ENCODE measurements at places on chromosomes 13 and 19.

- DNase-seq, result no peak
These were observed 25.5 kb downstream of the AP2S1 start for GRCh38 chr19:46824890-46825730.

DNA sequence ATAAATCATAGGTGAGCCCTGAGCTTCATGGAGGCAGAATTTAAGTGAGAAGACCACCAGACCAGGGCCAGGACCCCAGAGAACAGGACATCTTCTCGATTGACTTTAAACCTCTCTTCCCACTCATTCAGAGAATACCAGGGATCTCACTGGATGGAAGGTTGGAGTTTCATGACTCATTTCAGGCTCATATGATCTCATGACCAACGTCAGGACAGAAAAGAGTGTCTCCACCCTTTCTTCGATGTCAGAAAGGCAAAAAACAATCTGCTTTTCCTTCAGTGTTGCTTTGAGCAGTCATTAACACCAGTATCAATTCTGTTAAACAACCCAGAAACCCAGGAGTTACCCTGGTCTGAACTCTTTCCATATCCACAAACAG, 361.0 kb downstream of the KLF12 start:
- DNase-seq, result no peak

GRCh38 chr19:30712431-30713337, 340.5 kb downstream of the ZNF536 start:
- DNase-seq, result no peak

- peak; percentile 58 for DNase-seq
These were observed 84.7 kb upstream of the TM9SF2 start for GRCh38 chr13:99416411-99417121.

DNA sequence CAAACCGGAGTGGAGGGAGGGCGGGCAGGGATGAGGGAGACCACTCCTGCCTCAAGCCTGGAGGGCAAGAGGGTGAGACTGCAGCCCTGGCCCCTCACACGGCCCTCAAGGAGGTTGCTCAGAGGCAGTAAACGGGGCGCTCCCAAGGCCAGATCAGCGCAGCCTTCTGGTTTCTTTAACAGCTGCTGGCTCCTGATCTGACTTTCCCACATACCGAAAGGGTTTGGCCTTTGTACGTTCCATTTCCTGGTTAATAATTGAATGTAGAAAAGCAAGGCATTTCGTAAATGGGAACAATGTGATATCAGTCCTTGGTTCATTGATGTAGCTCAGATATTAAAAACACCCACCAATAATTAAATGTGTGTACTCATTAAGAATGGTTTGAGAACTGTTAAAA, 71.5 kb downstream of the GGACT start:
- no peak for DNase-seq

DNA sequence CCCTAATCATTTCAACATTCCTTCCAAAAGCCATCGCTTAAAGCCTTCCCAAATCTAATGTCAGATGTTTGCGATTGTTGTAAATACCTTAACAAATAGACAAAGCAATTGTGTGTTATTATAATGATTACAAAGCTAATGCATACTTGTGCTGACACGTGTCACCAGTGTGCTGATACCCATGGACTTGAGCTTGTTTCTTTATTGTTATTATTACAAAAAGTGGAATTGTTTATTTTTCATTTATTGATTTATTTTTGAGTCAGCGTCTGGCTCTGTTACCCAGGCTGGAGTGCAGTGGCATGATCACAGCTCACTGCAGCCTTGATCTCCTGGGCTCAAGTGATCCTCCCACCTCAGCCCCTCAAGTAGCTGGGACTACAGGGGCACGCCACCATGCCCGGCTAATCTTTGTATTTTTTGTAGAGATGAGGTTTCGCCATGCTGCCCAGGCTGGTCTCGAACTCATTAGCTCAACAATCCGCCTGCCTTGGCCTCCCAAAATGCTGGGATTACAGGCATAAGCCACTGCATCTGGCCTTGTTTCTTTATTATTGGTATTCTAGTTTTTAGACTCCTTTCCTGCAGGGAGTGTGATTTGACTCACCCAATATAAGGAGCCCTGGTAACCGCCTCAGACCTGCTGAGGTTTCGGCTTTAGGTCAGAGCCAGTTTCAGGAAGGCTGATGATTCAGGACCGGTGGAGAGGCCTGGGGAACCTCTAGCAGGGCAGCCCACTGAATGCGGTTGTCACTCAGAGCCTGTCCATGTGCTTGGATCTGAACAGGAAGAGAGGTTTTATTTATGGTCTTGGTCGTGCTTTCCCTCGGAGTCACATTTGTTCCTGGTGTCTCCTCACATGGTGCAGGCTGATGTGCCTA, 2.1 kb upstream of the FBXO17 start:
- no peak for DNase-seq

DNA sequence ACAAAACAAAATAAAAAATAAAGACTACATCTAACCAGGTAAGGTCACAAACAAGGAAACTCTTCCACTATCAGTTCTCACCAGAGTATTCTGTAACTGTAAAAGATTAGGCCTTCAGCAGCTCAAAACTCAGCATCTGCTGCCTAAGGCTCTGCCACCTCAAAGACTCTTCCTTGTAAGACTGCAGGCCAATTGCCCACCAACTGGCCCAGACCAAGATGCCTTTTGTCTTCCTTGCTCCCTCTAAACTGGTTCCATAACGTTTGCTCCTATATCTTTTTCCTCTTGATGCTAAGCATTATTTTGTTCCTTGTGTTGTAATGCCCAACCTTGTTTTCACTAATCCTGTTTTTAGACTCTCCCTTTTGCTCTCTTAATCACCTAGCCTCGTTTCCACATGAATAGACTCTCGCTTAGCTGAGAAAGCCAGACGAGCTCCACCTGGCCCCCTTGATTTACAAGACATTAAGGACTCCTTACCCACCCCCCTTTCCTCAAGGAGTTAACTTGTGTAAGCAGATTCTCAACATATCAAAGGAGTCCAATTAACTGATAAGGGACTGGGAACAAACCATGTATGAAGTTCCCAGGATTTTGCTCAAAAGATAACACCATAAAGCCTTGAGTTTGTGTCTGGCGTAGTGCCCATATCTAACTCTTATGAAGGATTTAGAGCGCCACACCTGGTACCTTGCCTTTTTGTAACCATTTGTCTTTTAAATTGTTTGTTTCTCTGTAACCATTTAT, 1.5 kb downstream of the ZNF814 start:
- no peak for DNase-seq

GRCh38 chr13:45042539-45042938, 53.2 kb downstream of the GPALPP1 start:
- no peak for DNase-seq

DNA sequence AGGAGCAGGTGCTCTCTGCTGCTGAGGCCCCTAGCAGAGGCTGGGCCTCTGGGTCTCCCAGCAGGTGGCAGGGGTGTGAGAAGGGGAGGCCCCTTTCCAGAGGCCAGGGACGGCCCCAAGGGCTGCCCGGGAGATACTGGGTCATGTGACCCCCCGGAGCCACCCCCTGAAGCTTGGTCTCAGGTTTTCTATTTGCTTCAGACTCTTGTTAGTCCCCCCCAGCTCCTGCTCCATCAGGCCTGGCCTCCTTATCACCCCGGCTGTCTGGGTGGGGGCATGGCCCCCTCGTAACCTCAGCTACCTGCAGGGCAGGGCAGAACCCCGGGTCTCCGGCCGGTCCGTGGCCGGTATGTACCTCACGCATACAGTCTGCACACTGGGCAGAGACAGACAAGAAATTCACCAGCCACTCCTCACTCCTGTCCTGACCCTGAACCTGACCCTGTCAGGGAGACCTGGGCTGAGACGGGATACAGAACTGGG, 13.2 kb upstream of the TCF3 start:
- DNase-seq, result no peak

GRCh38 chr13:26873386-26873698, 112.8 kb upstream of the GPR12 start:
- no peak for DNase-seq

DNA sequence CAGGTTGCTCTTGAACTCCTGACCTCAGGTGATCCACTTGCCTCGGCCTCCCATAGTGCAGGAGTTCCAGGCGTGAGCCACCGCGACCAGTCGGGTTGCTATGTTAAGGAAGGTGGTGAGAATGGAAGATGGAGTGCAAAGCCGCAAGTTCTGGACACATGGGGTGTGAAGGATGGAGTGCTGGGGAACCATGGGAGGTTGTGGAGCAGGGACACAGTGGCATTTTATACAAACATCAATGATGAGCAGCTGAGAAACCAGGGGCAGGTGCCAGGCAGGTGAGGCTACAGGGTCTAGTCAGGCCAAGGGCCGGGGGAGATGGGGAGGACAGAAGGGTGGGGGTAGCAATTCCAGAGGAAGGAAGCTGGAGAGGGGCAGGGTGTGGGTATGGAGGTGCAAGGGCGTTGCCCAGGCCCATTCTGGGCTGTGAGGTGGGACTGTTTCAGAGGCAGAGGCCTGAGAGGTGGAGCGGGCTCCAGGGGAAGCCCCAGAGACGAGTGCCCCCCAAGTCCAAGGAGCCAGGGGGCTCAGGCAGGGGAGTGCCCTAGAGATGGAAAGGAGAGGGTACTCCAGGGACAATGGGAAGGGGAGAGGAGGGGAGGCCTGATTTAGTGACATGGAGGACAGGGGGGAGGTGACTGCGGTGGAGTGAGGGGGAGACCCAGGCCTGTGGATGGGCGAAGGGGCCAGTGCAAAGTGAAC, 1.9 kb upstream of the RAX2 start:
- DNase-seq, result no peak

GRCh38 chr13:112796190-112796915, 106.5 kb downstream of the ATP11A start:
- no peak for DNase-seq

- DNase-seq, result no peak
These were observed 109.8 kb downstream of the KL start for GRCh38 chr13:33125821-33126570.

DNA sequence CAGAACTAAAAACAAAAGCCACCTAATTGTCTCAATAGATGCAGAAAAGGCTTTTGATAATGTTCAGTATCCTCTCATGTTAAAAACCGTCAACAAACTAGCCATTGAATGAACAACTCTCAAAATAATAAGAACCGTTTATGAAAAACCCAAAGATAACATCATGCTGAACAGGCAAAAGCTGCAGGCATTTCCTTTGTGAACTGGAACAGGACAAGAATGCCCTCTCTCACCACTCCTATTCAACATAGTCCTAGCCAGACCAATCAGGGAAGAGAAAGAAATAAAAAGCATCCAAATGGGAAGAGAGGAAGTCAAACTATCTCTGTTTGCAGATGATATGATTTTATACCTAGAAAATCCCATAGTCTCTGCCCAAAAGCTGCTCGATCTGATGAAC, 179.6 kb upstream of the EDNRB start:
- DNase-seq, result no peak

DNA sequence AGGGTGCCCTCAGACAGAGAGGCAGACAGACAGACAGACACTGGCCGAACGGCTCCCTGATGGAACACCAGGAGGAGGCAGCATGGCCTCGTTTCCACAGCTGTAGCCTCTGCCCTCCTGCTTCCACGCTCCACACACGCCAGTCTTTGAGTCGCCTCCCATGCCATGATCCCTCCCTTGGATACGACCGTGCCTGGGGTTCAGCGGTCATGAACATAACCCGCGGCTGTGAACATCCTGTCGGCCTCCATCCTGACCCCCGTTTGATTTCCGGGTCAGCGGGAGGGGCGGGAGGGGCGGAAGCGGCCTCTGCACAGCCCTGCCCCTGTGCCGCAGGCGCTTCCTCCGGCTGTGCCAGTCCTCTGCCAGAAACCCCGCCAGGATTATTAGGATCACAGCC, 23.4 kb downstream of the GP6 start:
- DNase-seq, result peak; percentile 13

GRCh38 chr13:29567411-29567810, 28.1 kb downstream of the SLC7A1 start:
- no peak for DNase-seq

DNA sequence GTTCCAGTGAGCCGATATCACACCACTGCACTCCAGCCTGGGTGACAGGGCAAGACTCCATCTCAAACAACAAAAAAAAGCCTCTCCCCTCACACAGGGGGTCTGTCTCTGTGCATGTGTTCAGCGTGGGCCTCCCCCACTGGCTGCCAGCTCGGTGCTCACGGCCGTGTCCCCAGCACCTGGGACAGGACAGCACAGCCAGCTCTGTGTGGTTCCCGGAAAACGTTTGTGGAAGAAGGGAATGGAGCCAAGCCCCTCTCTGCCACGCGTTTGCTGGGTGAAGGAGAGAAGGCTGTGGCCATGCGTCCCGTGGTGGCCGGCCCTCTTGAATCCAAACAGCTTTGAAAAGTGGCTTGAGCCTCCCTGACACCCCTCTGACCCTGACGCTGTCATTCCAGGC, 32.3 kb downstream of the DPF1 start:
- no peak for DNase-seq

- DNase-seq, result no peak
These were observed 1096.1 kb downstream of the OLFM4 start for GRCh38 chr13:54124700-54125099.

GRCh38 chr13:35785576-35786303, 309.3 kb upstream of the MAB21L1 start:
- DNase-seq, result no peak

DNA sequence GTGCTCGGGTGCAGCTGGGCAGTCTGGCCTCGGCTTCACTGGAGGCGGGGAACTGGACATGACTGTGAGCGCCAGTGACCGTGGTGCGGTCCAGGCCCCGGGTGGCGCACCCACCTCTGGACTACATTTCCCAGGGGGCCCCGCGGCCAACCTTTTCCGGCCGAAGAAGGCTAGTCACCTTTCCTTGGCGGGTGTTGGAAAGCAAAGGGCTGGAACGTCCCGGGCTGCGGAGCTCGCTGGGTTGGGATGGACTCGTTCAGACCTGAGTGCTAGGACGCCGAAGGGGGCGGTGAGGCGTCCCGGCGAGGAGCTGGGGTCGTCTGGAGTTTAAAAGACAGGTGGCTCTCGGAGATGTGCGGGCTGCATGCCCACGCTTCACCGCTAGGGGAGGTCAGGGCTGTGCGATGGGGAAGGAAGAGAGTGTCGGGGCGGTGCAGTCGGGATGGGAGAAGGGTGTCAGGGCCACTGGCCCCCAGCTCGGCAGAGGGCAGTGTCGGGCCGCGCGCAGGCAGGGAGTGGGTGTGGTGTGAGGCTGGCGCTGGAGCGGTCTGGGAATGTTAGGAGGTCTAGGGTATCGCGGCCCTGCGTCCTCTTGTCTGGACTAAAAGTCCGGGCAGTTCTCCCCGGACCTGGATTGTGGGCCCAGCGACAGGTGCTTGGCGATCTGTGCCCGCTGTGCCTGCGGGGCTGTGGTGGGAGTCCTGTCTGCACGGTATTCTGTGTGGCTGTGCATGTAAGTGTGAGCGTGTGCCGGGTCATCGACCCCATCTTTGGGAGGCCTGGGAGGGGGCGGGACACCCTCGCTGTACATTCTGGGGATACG, 57.1 kb downstream of the ZNF568 start:
- peak; percentile 86 for DNase-seq
